ENCODE measurements at places on chromosomes 2 and 18. TPM values are rescaled to one million over a fixed set of nuclear protein-coding genes. Genes with fewer than 3 reads are reported as not detected.

- H3K27me3 ChIP-seq: no peaks in the 10 kb centered on the region
- no peaks in the 10 kb centered on the region for H3K4me1 ChIP-seq
- no peaks in the 10 kb centered on the region for H3K36me3 ChIP-seq
- no peak for DNase-seq
- no peak overlapping the region for H3K4me3 ChIP-seq
Observed at GRCh38 chr2:234463626-234464290, 33.1 kb downstream of the ARL4C start.

GRCh38 chr2:150863691-150864090 is 376.2 kb upstream of the RND3 start:
- no peaks in the 10 kb centered on the region for H3K4me1 ChIP-seq
- H3K27me3 ChIP-seq: no peaks in the 10 kb centered on the region
- H3K27ac ChIP-seq: no peak overlapping the region
- no peaks in the 10 kb centered on the region for H3K36me3 ChIP-seq
- H3K4me3 ChIP-seq: no peak overlapping the region
- DNase-seq: no peak

DNA sequence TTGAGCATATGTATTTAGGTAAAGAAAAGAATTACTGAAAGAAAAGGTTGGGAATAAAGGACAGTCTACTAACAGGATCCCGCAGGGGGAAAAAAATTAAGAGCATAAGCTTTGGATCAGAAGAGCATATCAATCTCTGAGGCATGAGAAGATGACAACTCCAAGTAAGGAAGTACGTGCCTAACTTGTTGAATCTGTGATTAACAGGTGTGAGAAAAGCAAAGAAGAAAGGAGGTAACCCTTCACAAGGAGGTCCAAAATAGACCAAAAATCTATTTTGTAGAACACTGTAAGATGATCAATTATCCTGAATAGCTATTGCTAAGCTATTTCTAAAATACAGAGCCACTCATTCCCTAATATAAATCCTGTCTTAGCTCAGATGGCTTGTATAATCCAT is 32.8 kb downstream of the TRIP12 start:
- no peaks in the 10 kb centered on the region for H3K27me3 ChIP-seq
- peaks cover 36% of the 10 kb centered on the region for H3K4me1 ChIP-seq
- no peak for DNase-seq
- H3K27ac ChIP-seq: no peak overlapping the region

DNA sequence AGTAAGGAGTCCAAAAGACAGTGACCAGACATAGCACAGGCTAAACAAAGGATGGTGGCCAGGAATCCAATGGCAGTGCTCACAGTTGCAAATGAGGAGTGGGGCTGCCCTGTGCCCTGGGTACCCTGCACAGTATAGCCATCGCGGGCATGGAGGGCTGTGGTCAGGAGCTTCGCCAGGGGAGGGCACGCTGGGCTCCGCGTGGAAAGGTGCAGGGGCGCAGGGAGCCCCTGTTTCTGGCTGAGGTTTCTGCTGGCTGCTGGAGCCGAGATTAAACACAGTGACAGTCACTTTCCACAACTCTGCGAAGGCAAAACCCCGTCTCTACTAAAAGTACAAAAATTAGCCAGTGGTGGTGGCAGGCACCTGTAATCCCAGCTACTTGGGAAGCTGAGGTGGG is 194.7 kb downstream of the GALR1 start:
- H3K27me3 ChIP-seq: no peaks in the 10 kb centered on the region
- no peak overlapping the region for H3K4me3 ChIP-seq
- no peak overlapping the region for H3K27ac ChIP-seq
- no peaks in the 10 kb centered on the region for H3K4me1 ChIP-seq
- DNase-seq: no peak
- no peaks in the 10 kb centered on the region for H3K36me3 ChIP-seq

DNA sequence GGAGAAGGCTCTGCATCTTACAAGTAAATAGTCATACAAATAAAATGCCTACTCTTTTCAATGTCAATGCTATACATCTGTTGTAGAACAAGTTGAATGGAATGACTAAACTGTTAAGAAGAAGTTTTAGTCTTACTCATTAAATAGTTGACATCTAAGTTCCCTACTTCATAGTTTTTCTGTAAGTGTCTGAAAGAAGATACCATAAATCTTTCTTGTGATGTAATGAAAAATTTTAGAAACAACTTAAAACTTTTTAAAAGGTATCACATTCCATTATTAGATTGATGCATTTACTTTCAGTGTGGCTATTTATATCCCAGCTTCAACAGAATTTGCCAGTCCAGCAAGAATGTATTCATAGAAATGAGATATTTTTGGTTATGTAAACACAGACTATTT is 185.2 kb upstream of the EPC2 start:
- no peak for DNase-seq
- H3K27ac ChIP-seq: no peak overlapping the region
- H3K4me1 ChIP-seq: peaks cover 8% of the 10 kb centered on the region
- H3K27me3 ChIP-seq: no peaks in the 10 kb centered on the region
- H3K36me3 ChIP-seq: no peaks in the 10 kb centered on the region

DNA sequence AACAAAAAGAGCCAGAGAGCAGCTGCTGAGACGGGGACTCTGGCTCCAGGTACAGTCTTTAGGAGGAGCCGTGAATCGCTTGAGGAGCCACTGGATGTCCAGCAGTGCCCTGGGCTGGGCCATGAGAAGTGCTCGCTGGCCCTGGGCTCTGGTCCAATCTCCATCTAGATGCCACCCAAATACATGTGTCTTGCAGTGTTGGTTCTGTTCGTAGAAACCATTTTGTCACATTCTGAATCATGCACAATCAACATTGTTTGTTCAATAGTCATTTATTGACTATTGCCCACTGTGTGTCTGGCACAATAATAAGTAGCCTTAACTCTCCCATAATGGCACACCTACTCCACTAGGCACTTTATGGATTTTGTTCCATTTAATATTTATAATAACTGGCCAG is 26.1 kb downstream of the TYMS start:
- H3K27me3 ChIP-seq: no peaks in the 10 kb centered on the region
- no peak overlapping the region for H3K27ac ChIP-seq
- no peak overlapping the region for H3K4me3 ChIP-seq
- no peaks in the 10 kb centered on the region for H3K4me1 ChIP-seq
- H3K36me3 ChIP-seq: peaks cover 53% of the 10 kb centered on the region

- no peak overlapping the region for H3K4me3 ChIP-seq
- no peak for DNase-seq
- H3K36me3 ChIP-seq: no peaks in the 10 kb centered on the region
- peaks cover 26% of the 10 kb centered on the region for H3K4me1 ChIP-seq
Observed at GRCh38 chr2:113211226-113212105, 37.7 kb downstream of the PSD4 start.

DNA sequence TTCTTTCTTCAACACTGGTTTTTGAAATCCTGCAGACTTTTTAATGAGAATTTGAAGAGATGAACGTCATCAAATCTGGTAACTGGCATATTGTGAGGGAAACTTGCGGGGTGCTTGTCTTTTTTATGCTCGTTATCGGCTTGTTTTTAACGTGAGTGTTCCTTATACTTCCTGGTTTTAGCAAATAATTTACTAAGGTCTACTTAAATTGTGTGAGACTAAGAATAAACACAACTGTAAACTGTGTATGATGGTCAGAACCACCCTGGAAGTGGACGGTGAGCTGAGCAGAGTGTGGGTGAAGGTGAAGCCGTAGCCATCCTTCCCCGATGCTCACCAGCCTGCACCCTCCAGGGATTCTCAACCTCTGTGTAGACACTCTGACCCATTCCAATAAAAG is 82.3 kb upstream of the CDC42EP3 start:
- H3K4me3 ChIP-seq: no peak overlapping the region
- H3K36me3 ChIP-seq: no peaks in the 10 kb centered on the region
- H3K27ac ChIP-seq: no peak overlapping the region
- H3K4me1 ChIP-seq: peaks cover 3% of the 10 kb centered on the region

GRCh38 chr2:222946700-222947287 is 86.0 kb downstream of the ACSL3 start:
- peaks cover 8% of the 10 kb centered on the region for H3K36me3 ChIP-seq
- H3K27me3 ChIP-seq: no peaks in the 10 kb centered on the region
- no peak overlapping the region for H3K27ac ChIP-seq

GRCh38 chr18:28036488-28036887 is 140.4 kb downstream of the CDH2 start:
- no peaks in the 10 kb centered on the region for H3K27me3 ChIP-seq
- DNase-seq: no peak
- no peaks in the 10 kb centered on the region for H3K4me1 ChIP-seq
- no peaks in the 10 kb centered on the region for H3K36me3 ChIP-seq
- peak overlapping the region; percentile 53 for H3K27ac ChIP-seq

DNA sequence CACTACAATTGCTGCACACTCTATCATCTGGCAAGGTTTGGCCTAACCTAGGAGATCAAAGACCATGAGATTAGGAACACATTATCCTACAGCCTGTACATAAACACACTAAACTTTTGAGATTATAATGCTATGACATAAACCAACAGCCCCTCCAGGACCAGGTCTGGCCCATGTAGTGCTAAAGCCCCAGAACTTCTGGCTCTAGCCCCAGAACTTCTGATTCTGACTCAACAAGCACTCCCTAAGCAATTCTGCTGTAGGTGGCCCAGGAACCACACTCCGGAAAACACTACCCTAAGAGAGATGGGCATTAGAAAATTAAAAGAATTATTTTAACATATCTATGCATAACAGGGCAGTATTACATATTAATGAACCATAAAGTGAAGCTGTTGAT is 369.5 kb upstream of the LYPD1 start:
- H3K27me3 ChIP-seq: no peaks in the 10 kb centered on the region
- DNase-seq: no peak
- no peak overlapping the region for H3K27ac ChIP-seq

- peaks cover 6% of the 10 kb centered on the region for H3K4me1 ChIP-seq
- H3K36me3 ChIP-seq: peaks cover 9% of the 10 kb centered on the region
- DNase-seq: no peak
- no peak overlapping the region for H3K27ac ChIP-seq
- H3K4me3 ChIP-seq: no peak overlapping the region
- no peaks in the 10 kb centered on the region for H3K27me3 ChIP-seq
Observed at GRCh38 chr18:76970770-76971559, 148.6 kb downstream of the ZNF236 start.

DNA sequence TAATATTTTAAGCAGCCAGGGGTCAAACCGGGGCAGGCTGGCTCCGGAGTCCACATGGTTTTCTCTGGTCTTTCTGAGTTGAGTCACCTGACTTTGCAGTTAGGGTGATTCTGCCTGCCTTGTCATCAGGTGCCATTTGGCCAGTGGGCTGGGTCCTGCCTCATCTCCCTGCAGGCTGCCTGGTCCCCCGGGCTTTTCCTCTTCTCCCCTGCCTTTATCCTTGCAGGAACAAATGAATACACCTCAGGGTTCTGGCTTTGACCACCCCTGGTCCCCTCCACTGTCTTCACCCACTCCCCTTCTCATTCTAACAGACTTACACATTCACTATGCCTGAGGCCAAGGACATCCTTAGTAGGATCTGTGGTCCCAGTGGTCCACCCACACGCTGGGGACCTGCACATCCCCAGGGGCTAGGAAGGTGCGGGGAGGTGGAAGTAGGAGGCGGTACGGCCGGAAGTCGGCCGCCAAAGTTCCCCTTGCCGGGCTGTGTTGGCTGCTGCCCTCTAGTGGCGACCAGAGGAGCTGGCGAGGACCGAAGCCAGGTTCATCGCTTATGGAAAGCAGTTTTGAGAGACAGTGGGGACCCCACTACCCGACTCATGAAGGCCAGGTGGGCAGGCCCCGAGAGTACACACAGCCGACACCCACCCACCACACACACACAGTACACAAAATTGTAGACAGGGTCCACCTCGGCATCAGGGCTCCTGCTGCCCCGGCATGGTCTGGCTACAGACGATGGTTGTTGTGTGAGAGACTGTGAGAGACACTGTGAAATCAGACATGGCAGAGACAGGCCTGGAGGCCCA is 6.3 kb upstream of the TEX261 start:
- no peak overlapping the region for H3K27ac ChIP-seq
- H3K27me3 ChIP-seq: no peaks in the 10 kb centered on the region
- DNase-seq: peak; percentile 77
- H3K4me1 ChIP-seq: peaks cover 9% of the 10 kb centered on the region
- H3K4me3 ChIP-seq: peak overlapping the region; percentile 26

- peaks cover 15% of the 10 kb centered on the region for H3K4me1 ChIP-seq
- peak overlapping the region; percentile 42 for H3K4me3 ChIP-seq
- no peak for DNase-seq
- H3K27ac ChIP-seq: no peak overlapping the region
- peaks cover 86% of the 10 kb centered on the region for H3K27me3 ChIP-seq
- H3K36me3 ChIP-seq: no peaks in the 10 kb centered on the region
Observed at GRCh38 chr2:118223992-118224894, 136.0 kb downstream of the INSIG2 start.

- no peaks in the 10 kb centered on the region for H3K4me1 ChIP-seq
- no peaks in the 10 kb centered on the region for H3K36me3 ChIP-seq
- peak overlapping the region; percentile 83 for H3K4me3 ChIP-seq
- no peaks in the 10 kb centered on the region for H3K27me3 ChIP-seq
- DNase-seq: peak; percentile 62
Observed at GRCh38 chr2:71226096-71226964, 573 bp downstream of the PAIP2B start.

GRCh38 chr2:215772634-215773563 is 240.5 kb downstream of the MREG start:
- no peaks in the 10 kb centered on the region for H3K36me3 ChIP-seq
- no peaks in the 10 kb centered on the region for H3K4me1 ChIP-seq
- no peak overlapping the region for H3K27ac ChIP-seq
- DNase-seq: no peak

DNA sequence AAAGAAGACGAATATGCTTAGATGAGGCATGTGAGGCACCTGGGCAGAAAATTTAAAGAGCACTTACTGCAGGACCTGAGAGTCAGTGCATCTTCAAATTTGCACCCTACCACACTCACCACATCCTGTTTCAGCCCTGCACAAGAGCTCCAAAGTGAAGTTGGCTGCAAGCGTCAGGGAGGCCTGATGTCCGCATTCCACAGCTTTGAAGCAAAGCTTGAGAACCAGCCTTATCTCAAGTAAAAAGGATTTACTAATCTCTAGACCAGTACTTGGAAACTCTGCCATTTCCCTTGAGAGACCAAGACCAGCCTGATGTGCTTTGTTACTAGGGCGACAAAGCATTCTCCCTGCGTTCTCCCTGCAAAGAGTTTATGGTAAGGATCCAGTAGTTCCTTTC is 3.4 kb upstream of the ASNSD1 start:
- no peaks in the 10 kb centered on the region for H3K27me3 ChIP-seq
- H3K36me3 ChIP-seq: no peaks in the 10 kb centered on the region
- H3K4me1 ChIP-seq: peaks cover 7% of the 10 kb centered on the region

DNA sequence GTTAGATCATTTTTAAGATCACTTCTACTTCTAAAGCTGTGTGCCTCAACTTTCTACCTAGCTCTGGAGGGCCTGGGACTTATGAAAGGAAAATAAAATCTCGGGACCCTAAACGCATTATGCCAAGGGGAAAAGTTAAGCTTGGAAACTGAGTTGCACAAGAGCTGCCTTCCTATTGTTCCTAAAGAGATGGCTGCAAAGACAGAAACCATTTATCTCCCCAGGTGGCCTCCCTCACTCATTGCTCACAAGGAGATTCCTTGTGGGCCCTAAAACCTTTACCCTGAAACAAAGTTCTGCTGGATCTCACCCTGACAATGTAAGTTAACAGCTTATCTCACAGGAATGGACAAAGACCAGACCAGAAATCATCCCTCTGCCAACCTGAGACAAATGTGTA is 26.8 kb downstream of the TUBB6 start:
- peaks cover 37% of the 10 kb centered on the region for H3K36me3 ChIP-seq
- no peak for DNase-seq
- no peaks in the 10 kb centered on the region for H3K27me3 ChIP-seq
- H3K27ac ChIP-seq: peak overlapping the region; percentile 24
- H3K4me1 ChIP-seq: no peaks in the 10 kb centered on the region
- H3K4me3 ChIP-seq: no peak overlapping the region

PIKFYVE gene
- 23.1 TPM for total RNA-seq

GTF2A1L gene
- not detected for total RNA-seq

SCG2 gene
- total RNA-seq: 0.73 TPM

SCYGR4 gene
- not detected for total RNA-seq

KIF5C gene
- total RNA-seq: 1.3 TPM

B3GNT7 gene
- total RNA-seq: 8.9 TPM

ANKRD12 gene
- total RNA-seq: 70.3 TPM

GRHL1 gene
- 1.1 TPM for total RNA-seq

All from heart left ventricle (tissue), 16 donors.